Body of pancreas (tissue), 4 donors: ENCODE measurements at places on chromosomes 5 and 9. TPM values are rescaled to one million over a fixed set of nuclear protein-coding genes. Genes with fewer than 3 reads are reported as not detected.

UHRF2 gene
- 52.1 TPM for total RNA-seq

GRIN1 gene
- total RNA-seq = not detected

IL5 gene
- not detected for total RNA-seq

RGMB gene
- 21.0 TPM for total RNA-seq

CNTLN gene
- total RNA-seq = 7.3 TPM

TSSK1B gene
- total RNA-seq = not detected

ACTBL2 gene
- total RNA-seq = not detected

GRM6 gene
- not detected for total RNA-seq

EGFLAM gene
- 0.26 TPM for total RNA-seq

IRX4 gene
- total RNA-seq = not detected

CD14 gene
- 19.2 TPM for total RNA-seq

PDZD2 gene
- total RNA-seq = 12.9 TPM

CDHR2 gene
- 1.3 TPM for total RNA-seq
